ENCODE measurements at places on chromosomes 6 and 20.

- DNase-seq, result no peak
Measured at GRCh38 chr6:53412751-53413150, 64.0 kb upstream of the ELOVL5 start.

DNA sequence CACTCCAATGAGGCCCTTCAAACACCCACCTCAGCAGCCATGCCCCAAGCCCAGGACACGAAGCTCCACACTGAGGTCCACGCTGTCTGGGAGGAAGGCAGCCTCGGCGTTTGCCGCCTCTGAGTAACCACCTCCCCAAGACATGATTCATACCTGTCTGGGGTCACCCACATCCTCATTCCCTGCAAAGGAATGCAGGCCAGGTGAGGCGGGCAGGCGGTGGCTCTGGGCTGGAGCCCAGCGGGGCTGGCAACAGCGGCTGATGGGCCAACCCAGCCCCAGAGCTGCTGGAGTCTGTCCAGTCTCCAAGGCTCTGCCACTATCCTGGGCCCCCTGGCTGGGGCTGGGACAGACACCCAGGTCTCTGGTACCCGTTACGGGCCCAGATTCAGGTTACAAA, 14.8 kb downstream of the PMEPA1 start:
- no peak for DNase-seq

GRCh38 chr6:164243012-164243610, 828.6 kb downstream of the QKI start:
- DNase-seq, result no peak

GRCh38 chr20:38645351-38645750, 43.7 kb downstream of the ARHGAP40 start:
- DNase-seq, result no peak

DNA sequence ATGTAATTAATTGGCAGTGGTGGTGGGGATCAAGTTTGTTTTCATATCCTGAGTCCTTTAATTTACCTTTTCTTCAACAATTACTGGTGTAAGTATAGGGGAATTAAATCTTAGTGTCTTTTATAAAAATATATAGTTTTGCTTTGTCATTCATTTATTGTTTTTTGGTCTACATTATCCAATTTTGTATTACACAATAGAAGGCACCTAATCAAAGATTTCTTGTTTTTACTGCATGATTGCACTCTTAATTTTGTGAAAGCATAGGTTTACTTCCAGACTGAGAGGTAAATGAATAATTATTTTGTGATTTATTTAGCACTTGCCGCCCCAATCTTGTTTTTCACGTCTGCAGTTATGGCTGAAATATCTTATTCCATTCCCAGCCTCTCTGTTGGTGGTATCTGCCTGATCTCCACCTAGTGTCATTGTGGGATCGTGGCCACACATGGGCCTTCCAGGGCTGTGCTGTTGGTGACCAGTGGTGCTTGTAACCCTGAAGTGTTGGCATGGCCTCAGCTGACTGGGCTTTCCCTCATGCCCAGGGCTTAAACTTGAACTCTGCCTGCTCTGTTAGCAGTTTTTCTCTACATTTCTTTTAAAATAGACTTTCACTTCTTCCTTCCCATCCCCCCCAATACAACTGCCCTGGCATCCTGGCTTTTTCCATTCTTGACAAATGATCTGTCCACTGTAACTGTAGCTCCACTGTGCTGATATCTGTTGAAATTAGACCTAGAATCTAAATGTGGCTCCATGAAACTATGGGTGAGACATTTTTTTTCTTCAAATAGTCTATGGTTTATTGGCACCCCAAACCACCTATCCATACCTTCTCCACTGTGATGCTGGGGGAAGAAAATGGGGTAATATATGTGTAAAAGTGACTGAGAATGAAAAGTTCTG, 24.8 kb downstream of the E2F3 start:
- DNase-seq, result no peak

DNA sequence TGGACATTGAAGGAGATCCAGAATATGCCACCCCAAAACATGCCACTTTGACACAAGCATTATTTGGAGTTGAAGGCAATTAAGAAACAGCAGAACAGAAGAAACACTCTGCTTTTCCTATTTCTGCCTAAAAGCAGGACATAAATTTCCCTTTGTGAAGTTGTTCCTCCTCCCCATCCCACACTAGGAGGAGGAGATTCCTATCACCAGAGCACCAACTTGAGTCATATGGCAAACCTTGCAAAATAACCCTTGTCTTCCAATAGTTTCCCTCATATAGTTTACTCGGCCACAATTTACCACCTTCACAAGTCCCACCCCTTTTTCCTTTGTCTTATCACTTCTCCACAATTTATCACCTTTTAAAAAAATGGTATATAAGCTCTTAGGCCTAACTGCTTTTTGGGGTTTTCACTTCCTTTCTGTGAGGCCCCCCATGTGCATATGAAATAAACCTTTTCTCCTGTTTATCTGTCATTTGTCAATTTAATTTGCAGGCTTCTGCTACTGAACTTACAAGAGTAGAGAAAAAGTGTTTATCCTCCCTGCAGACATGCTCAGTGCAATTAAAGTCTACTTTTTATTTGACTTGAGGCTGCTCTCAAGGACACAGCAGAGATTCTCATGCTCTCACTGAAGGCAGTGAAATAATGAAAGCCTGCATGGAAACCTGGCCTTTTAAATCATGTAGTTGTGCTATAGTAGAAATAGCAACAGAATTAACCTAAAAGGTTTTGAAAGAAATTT, 2.8 kb upstream of the RAB23 start:
- DNase-seq, result no peak

DNA sequence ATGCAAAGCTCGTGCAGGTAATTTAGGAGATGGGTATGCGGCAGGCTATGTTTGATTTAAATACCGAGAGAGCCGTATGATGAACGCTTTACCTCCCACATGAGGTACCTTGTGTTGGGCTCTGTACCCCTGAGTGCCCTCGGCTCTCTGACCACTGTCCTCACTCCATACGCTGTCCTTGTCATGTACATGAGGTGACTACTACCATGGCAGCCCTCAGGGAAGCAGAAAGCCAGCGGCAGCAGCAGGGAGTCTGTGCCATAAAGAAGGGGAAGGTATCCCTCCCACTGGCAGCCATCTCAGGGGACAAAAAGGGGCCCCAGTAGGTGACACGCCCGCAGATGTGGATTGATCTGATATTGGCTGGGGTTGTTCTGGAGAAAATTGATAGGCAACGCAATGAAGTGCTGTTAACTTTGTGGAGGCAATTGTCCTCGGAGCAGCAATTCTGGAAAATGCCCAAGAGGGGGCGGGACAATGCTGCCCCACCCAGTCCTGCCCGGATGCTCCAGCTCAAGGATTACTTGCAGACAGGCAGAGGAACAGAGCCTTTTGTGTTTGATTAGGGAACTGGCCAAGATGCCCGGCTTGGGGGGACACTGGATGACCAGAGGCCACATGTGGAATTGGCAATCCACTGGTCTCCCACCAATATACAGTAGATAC, 38.0 kb upstream of the HSF2 start:
- DNase-seq, result no peak

DNA sequence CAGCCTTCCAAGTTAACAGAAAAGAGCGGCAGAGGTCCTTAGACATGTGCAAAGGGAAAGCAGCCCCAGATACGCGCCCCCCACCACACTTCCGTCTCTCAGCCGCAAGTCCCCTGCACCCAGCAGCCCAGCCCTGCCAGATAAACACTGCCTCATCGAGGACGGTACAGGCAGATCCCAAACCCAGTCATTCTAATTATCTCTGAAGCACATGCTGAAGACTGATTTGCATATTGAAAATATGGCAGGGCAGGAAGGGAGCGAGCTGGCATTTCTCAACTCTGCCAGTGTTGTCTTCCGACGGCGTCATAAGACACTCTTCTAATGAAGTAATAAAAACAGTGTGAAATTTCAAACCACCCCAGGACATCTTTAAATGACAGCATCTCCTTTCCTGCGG, 122.8 kb upstream of the CDH4 start:
- no peak for DNase-seq

DNA sequence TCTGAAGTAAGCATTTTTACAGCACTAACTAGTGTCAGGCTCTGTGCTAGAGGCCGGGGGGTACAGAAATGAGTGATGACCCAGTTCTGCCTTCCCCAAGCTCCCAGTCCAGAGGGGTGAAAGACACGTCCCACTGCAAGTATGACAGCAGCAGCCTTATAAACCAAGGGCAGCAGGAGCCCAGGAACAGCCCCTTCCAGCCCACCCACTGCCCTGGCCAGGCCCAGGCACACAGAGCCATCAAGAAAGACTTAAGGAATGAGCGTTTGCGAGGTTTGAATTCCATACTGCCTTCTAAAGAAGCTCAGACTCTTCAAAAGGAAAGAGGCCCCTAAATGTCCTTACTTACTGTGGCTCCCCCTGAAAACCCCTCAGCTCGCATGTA, 10.0 kb downstream of the TRERF1 start:
- DNase-seq, result no peak

GRCh38 chr6:71478834-71479541, 190.4 kb downstream of the OGFRL1 start:
- DNase-seq, result no peak

DNA sequence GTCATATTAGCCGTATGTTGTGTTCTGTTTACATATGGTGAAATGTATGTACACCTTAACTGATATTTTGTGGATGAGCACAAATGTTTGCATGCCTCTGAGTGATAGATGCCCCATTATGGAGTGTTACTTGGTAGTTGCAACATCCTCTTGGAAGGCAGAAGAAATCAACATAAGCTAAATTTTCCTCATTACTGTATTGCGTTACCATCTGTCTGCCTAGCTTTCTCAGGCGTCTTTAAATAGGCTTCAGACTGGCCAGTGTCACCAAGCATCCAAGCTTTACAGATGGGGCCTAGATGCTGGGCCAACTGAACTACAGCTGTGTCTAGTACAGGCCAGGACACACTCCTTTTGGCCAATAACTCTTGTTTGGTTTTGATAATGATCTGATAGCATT, 250.6 kb downstream of the SAMD5 start:
- no peak for DNase-seq

GRCh38 chr6:11614534-11615213, 77.1 kb downstream of the TMEM170B start:
- no peak for DNase-seq

- DNase-seq, result no peak
Measured at GRCh38 chr6:146154197-146154596, 125.3 kb downstream of the GRM1 start.

DNA sequence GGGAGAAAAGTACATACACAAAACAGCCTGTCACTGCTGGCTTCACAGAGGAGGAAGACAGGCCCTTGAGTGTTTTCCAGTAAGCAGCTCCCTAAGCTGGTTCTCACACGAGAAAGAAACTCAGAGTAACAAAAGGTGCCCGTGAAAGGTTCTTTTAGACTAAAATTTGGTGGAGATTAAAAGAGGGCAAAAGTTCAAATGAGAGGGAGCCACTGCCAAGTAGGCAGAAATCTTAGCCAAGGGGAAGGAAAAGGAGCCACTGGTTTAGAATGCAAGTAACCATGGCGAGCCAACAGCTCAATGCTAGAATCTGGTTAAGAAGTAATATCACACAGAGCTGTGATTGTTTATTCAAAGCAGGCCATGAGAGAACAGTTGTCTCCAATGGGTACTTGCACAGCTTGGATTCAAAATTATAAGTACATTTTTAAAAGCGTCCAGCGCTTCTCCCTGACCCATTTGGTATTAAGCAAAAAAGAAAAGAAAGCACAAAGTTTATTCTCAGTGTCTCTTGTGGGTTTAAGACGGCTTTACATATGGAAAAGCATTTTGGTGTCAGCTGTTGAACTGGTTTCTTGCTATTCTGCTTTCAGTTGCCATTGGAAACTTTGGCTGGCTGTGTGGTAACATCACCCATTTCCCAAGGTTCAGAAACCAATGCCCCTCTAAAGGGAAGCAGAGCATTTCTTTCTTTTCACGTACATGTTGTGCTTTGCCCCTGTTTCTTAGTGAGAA, 648.5 kb downstream of the RNF144B start:
- DNase-seq, result no peak

GRCh38 chr20:61640131-61640870, 388.2 kb downstream of the CDH4 start:
- DNase-seq, result no peak

DNA sequence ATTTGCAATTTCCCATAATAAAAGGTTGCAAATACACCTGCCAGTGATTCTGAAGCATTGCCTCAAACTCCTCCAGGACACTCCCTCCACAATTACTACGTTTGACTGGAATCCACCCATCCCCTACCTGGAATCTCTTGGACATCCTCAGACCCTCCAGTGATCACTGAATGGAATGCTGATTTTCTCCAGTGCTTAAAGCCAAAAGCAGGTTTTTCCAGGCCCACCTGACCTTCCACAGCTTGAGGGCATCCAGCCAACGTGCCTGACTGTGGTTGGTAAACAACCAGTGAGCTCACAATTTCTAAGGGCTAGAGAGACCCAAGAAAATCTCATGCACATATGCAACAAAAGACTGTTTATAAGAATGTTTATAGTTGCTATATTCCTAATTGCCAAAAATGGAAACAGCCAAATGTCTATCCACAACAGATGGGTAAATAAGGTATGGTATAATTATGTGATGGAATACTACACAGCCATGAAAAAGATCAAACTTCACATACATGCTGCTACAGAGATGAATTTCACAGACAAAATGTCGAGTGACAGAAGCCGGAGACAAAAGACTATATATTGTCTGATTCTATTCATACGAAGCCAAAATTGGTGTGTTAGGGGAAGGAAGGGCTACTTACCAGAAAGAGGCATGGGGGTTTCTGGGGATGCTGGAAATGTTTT, 147.1 kb upstream of the RREB1 start:
- peak; percentile 28 for DNase-seq

DNA sequence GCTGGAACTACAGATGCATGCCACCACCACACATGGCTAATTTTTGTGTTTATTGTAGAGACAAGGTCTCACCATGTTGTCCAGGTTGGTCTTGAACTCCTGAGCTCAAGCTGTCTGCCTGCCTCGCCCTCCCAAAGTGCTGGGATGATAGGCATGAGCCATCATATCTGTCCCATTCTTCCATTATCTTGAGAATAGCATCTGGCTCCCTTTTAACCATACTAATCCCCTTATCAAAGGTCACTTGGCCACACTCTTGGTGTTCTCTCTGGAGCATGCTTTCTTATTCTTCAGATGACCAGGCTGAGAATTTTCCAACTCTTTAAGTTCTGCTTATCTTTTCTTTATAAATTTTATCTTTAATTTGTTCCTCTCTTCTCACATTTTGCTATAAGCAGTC, 15.9 kb upstream of the TRERF1 start:
- DNase-seq, result no peak

- no peak for DNase-seq
Measured at GRCh38 chr6:41037107-41037900, 1.7 kb downstream of the UNC5CL start.

- DNase-seq, result no peak
Measured at GRCh38 chr6:15516923-15517560, 145.8 kb downstream of the DTNBP1 start.

DNA sequence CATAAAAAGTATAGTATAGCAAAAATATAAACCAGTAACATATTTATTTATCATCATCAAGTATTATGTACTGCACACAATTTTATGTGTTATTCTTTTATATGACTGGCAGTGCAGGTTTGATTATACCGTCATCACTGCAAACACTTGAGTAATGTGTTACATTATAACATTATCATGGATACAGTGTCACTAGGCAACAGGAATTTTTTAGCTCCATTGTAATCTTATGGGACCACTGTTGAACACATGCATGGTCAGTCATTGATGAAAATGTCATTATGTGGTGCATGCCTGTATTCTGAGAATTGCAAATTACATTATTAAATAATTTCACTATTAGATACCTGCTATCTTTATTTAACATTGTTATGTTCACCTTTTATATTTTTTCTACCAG, 29.1 kb upstream of the OR2J2 start:
- DNase-seq, result no peak

- peak; percentile 19 for DNase-seq
Measured at GRCh38 chr6:73610444-73611275, 43.1 kb downstream of the SLC17A5 start.

All from NCI-H774 (cell line).